ENCODE measurements at places on chromosomes 2 and 18. TPM values are rescaled to one million over a fixed set of nuclear protein-coding genes. Genes with fewer than 3 reads are reported as not detected.

CD302 gene
- 18.1 TPM for total RNA-seq

FAM237A gene
- total RNA-seq, result not detected

DNA sequence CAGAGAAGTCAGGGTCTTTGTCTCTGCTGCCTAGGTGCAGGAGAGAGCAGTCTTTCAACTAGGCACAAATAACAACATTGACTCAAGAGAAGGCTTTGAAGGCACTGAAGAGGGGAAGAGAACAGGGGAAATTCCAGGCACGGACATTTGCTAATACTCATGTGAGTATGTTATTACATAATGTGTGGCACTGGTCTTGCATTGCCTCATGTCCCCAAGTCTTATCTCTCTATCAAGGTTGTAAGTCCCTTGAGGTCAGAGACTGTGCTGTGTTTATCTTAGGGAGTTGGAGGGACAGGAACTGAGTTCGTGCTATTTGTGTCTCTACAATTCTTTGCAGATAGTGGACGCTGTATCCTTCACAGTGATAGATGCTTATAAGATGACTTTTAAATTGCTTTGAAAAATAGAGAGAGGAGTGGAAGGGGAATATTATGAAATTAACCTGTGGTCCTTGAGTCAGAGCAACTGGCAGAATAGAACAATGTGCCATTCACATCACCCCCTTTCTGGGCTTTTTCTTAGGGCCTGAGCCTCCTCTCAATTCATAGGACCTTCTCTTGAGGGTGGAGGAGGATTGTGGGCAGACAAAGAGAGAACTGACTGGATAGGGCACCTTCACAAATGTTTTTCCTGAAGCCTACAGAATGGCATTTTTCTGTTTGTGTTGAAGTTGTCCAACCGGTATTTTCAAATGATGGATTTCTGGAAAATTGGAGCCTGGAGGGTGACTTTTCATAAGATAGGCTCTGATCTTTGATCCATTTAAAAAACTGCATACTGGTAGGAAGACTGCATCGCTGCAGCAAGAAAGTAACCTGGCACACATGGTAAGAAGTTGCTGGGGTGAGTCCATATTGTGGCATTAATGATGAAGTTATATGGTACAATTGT is 96.6 kb upstream of the CXCR4 start:
- no peaks in the 10 kb centered on the region for H3K27me3 ChIP-seq
- H3K27ac ChIP-seq, result no peak overlapping the region
- H3K36me3 ChIP-seq, result no peaks in the 10 kb centered on the region
- H3K4me1 ChIP-seq, result no peaks in the 10 kb centered on the region

DNA sequence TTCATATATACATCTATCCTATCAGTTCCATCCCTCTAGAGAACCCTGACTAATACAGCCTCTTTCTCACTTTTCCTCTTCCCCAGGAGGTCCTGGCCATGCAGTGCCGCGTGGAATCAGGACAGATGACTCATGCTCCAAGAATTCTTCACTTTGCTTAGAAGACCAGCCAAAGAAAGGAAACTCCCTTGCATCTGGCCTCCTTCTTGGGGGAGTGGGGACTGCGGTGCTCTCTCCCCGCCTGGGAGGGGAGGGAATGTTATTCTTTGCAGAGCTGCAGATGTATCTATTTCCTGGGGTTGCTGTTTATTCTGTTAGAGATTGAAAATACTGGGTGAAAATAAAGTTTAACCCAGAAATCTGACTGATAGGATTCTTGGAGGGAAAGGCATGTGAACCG is 111.5 kb upstream of the SH3BP4 start:
- H3K36me3 ChIP-seq, result no peaks in the 10 kb centered on the region
- no peak overlapping the region for H3K4me3 ChIP-seq
- no peaks in the 10 kb centered on the region for H3K27me3 ChIP-seq
- peak; percentile 82 for DNase-seq
- H3K27ac ChIP-seq, result no peak overlapping the region
- H3K4me1 ChIP-seq, result peaks cover 12% of the 10 kb centered on the region

TUBA4B gene
- total RNA-seq, result 0.04 TPM

ANKRD29 gene
- 4.0 TPM for total RNA-seq

SLC8A1 gene
- 36.8 TPM for total RNA-seq

SNTG2 gene
- 0.31 TPM for total RNA-seq

DNA sequence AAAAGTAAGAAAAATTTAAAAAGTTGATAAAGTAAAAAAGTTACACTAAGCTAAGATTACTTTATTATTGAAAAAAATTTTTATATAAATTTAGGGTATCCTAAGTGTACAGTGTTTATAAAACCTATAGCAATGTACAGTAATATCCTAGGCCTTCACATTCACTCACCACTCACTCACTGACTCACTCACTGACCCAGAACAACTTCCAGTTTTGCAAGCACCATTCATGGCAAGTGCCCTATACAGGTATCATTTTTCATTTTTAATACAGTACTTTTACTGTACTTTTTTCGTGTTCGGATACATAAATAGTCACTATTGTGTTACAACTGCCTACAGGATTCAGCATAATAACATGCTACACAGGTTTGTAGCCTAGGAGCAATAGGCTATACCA is 8.9 kb upstream of the THUMPD2 start:
- no peaks in the 10 kb centered on the region for H3K4me1 ChIP-seq
- no peaks in the 10 kb centered on the region for H3K27me3 ChIP-seq
- no peaks in the 10 kb centered on the region for H3K36me3 ChIP-seq
- no peak overlapping the region for H3K27ac ChIP-seq
- no peak overlapping the region for H3K4me3 ChIP-seq
- DNase-seq, result no peak

GRCh38 chr2:133840761-133841160 is 272.5 kb upstream of the NCKAP5 start:
- no peak overlapping the region for H3K27ac ChIP-seq
- H3K36me3 ChIP-seq, result no peaks in the 10 kb centered on the region
- peaks cover 28% of the 10 kb centered on the region for H3K4me1 ChIP-seq
- no peak for DNase-seq
- no peaks in the 10 kb centered on the region for H3K27me3 ChIP-seq

FBXO41 gene
- 0.09 TPM for total RNA-seq

DNA sequence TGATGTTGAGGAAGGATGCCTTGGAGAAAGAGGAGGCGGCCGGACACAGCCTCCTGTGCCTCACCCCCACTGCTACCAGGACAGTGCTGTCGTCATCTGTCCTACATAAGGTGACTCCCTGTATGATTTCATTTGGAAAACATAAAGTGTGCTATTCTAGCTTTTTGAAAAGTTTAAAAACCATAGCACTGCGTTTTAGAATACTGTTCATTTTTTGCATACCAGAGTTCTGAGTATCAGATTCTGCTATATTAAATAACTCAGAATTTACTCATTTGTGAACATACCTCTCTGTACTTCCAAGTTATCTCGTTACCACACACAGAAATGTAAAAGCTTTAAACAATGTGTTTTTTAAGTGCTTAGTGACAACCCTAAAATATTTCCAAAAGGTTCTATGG is 302.9 kb downstream of the LRRTM1 start:
- no peak overlapping the region for H3K27ac ChIP-seq
- peak; percentile 0 for DNase-seq
- no peaks in the 10 kb centered on the region for H3K4me1 ChIP-seq
- H3K27me3 ChIP-seq, result no peaks in the 10 kb centered on the region

KCNG2 gene
- 0.44 TPM for total RNA-seq

ITGAV gene
- total RNA-seq, result 47.1 TPM

- no peaks in the 10 kb centered on the region for H3K36me3 ChIP-seq
- no peaks in the 10 kb centered on the region for H3K27me3 ChIP-seq
- H3K4me3 ChIP-seq, result no peak overlapping the region
- H3K4me1 ChIP-seq, result peaks cover 22% of the 10 kb centered on the region
These were observed 41.3 kb downstream of the LHCGR start for GRCh38 chr2:48714245-48714644.

NPPC gene
- 1.5 TPM for total RNA-seq

Data from muscle of leg (tissue), 16 donors.